ENCODE measurements at places on chromosomes 12 and 14.

DNA sequence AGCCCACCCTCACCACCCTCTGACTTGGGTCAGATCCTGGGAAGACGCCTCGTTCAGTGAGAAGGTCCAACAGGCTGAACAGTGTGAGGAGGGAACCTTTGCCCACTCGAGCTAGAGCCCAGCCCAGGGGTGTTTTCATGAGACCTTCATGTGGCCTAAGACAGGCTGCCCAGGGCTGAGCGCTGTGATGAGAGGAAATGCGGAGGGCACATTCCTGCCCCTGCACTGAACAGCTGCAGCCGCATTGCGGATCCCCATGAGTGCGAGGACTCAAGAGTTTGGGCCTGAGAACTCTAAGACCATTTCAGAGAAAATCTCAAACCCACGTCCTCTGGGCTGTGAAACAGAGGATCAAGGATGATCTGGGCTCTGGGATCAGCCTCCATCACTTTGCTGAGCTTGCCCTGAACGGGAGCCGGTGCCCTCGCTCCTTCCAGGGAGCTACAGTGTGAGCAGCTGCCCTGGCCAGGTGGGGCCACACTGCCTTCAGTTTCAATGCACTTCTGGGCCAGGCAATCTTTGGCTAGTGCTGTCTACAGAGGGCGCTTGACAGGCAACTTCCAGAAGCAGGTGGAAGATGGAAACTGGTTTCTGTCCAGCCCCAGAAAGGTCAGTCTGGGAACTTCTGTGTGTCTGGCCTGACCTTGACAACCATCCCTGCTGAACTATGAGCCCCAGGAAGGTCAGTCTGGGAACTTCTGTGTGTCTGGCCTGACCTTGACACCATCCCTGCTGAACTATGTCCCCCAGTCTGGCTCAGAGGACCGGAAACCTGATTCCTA is 43.5 kb upstream of the P2RX7 start:
- DNase-seq, result no peak

DNA sequence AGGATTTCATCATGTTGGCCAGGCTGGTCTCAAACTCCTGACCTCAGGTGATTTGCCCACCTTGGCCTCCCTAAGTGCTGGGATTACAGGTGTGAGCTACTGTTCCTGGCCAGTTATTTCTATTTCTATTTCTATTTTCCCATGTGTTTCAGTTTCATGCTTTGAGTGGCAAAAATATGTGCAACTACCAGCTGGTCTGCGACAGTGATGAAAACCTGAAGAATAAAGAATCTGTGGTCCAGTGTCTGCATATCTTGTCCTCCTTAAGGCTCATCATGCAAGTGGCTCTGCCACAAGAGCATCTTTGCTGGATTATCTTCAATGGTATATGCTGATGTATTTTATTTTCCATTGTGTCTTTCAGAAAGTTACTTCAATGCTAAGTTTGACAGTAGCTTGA is 17.4 kb downstream of the CFAP54 start:
- no peak for DNase-seq

DNA sequence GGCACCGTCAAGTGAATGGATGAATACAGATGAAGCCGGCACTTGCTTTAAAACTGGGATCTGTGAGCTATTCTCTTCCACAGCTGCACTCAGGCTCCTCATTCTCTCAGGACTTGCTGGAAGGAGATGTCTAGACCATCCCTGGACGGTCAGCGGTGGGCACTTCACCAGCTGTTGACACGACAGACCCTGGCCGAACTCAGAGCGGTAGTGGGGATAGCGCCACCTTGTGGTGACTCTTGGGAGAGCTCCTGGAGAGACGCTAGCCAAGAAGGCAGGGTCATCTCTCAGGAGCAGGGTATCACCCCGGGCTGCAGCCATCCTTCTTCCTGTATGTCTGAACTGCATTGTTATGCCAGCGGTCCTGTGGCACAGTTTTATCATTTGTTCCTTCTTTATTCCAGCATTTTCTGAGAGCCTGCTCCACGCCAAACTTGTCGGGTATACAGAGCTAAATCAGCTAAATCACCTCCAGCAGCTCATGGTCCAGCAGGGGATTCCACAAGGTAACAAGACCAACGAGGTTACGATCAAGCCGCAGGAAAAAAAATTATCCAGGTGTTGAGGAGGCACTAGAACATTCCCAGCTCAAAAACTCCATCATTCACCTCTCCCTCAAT is 10.0 kb downstream of the WNT1 start:
- DNase-seq, result peak; percentile 58

GRCh38 chr12:130127912-130128789 is 34.1 kb upstream of the FZD10 start:
- no peak for DNase-seq

- no peak for DNase-seq
Measured at GRCh38 chr12:128856791-128857078, 3.5 kb downstream of the GLT1D1 start.

DNA sequence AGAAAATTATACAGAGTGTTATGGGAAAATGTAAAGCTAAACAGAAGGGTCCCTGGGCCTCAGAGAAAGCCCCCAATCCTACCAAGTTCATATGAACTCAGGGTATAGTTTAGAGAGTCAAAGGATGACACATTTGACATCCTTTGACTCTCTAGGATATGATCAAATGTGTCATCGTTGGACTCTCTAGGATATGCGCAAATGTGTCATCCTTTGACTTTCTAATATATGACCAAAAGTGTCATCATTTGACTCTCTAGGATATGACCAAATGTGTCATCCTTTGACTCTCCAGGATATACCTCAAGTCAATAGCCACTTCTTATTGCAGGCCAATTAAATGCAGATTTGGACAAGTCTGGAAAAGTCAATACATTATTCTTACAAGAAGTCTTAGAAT is 204.8 kb upstream of the IGF1 start:
- DNase-seq, result no peak

GRCh38 chr12:56719056-56719455 is 6.0 kb downstream of the NACA start:
- no peak for DNase-seq

- no peak for DNase-seq
Measured at GRCh38 chr12:9674226-9674590, 4.7 kb downstream of the CLEC2D start.

GRCh38 chr12:51953089-51953488 is 1.6 kb downstream of the ACVR1B start:
- no peak for DNase-seq

DNA sequence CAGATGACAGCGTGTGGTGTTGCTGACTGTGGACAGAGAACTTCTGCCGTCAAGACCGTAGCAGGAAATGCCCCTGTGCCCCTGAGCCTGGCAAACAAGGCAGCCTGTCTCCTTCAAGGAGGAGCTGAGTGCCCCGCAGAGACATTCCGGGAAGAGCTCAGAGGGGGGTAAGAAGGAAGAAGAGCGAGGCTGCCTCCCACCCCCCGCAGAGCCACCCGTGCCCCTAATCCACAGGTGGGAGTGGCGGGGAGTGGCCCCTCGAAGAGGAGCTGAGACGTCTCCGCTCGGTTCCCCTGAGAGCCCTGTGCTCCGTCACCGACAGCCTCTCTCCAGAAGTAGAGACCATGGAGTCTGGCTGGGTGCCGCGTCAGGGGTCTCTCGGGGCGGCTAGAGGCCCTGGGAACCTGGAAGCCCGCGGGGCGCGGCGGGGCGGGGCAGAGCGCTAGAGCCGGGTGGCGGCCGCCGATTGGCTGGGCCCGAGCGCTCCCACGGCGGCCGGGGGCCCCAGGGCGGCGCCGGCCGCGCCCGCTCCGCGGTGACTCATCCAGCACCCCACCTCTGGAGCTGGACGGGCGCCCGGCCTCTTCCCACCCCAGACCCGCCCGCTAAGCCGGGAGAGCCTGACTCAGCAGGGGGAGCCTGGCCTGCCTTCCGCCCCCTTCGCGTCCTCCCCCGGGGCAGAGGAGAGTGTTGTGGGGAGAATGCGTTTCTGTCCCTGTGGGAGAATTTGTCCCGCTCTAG is 25.2 kb upstream of the KRT78 start:
- peak; percentile 49 for DNase-seq

DNA sequence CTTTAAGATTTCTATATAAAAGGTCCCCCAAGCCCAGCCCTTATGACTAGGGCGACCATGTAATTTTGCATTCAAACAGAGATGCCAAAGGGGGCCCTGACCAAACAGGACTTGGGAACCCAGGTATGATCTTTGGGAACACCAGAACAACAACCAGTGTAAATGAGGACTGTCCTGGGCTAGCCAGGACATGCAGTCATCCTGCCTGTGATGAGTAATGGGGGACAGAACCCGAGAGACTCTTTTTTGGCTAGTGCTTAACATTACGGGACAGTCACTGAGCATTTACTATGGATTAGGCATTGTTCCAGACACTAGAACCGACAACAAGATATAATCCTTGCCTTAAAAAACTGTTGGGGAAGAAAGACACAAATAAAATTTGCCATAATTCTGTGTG is 337.3 kb downstream of the CACNA1C start:
- DNase-seq, result no peak

GRCh38 chr12:132946246-132946820 is 9.8 kb downstream of the ZNF605 start:
- DNase-seq, result no peak

GRCh38 chr12:104799458-104799857 is 158.6 kb downstream of the SLC41A2 start:
- no peak for DNase-seq

DNA sequence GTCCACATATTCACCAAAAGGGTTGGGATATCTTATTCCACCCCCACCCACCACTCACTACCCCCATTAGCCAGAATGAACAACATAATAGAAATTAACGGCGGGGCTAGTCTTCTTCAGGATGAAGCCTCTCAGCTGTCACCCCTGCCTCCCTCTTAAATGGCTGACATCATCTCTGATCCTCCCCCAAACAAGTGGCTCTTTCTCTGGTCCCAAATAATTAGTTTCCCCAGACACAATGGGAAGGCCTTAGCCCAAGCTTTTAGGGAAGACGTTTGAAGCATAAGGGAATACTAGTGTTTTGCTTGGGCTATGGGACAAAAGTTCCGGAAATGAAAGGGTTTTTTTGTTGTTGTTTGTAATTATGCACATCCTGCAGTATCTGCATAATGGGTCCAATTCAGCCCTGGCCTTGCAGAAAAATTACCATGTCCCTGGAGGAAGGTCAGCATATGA is 13.8 kb downstream of the STON2 start:
- DNase-seq, result no peak

DNA sequence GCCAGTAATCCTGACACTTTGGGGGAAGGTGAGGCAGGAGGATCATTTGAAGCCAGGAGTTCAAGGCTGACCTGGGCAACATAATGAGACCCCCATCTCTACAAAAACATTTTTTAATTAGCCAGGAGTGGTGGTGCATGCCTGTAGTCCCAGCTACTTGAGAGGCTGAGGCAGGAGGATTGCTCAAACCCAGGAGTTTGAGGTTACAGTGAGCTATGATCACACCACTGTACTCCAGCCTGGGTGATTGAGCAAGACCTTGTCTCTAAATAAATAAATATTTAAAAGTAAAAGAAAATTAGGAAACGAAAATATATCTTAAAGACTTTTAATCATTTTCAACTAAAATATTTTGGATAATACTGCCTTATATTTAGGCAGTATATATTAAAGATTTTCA is 25.9 kb downstream of the CKB start:
- no peak for DNase-seq

DNA sequence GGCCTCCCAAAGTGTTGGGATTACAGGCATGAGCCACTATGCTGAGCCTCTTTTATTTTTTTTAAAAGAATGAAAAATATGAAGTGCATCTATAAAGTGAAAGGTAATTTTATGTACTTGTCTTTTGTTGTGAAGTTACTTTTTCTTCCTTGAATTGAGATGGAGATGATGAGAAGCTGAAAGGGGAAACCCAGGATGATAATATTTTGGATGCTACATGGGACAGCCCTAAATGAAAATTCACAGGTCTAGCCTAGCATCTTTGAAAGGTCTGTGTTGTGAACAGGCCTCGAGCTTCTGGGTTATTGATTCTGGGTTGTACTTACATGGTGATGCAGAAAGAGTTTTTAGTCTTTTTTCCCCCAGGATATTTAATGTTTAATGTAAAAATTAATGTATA is 14.6 kb downstream of the DIP2B start:
- DNase-seq, result no peak

GRCh38 chr14:78316052-78316451 is 145.9 kb downstream of the NRXN3 start:
- no peak for DNase-seq

DNA sequence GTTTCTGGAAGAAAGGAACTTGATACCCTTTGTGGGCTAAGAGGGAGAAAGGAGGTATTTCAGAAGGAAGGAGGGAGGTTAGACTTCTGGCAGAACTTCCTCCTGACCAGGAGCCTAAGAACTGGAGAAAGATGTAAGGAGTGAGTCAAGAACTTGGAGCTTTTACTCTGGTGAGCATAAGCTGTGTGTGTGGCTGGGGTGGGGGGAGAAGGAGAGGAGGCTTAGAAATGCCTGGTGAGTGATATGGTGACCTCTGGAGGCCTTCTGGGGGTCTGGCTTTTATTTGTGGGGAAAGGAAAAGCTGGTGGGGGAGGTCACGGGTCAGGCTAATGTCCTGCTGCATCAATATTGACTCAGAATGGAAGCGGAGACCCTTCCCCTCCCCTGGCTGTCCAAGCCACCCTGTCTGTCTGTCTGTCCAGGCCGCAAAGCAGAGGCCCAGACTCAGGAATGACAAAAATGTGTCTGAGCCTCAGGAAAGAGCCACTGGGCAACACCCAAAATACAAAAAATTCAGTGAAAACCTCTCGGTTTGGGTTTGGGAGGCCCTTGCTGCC is 4.8 kb downstream of the LRP1 start:
- DNase-seq, result no peak

DNA sequence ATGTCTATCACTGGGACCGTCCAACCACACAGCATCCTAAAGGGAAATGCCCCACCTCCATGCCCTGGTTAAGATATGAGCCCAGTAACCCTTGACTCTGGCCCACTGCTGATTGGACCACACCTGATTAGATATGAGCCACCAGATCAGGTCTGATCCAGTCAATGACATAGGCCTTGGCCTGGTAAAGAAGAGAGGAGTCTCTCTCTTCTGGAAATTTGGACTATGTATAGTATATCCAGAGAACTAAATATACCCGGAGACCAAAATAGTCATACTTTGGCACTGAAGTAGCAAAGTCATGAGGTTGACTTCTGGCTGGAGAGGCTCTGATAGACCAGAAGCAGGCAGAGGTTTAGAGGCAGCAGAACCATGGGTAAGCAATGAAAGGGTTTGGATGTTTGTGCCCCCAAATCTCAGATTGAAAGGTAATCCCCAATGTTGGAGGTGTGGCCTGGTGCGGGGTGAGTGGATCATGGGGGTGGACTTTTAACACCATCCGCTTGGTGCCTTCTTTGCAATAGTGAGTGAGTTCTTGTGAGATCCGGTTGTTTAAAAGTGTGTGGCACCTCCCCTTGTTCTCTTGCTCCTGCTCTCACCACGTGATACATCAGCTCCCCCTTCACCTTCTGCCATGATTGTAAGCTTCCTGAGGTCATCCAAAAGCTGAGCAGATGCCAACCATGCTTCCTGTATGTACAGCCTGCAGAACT is 68.4 kb downstream of the HSPB8 start:
- DNase-seq, result no peak

Data from activated B cell treated with CpG ODN at 0.5 μM for 24 hours (primary cell).